ENCODE measurements at places on chromosomes 2 and 18. TPM values are rescaled to one million over a fixed set of nuclear protein-coding genes. Genes with fewer than 3 reads are reported as not detected.

- DNase-seq, result no peak
Measured at GRCh38 chr2:95343429-95344214, 46.5 kb downstream of the KCNIP3 start.

- no peak for DNase-seq
Measured at GRCh38 chr2:10770956-10771750, 41.4 kb downstream of the PDIA6 start.

DNA sequence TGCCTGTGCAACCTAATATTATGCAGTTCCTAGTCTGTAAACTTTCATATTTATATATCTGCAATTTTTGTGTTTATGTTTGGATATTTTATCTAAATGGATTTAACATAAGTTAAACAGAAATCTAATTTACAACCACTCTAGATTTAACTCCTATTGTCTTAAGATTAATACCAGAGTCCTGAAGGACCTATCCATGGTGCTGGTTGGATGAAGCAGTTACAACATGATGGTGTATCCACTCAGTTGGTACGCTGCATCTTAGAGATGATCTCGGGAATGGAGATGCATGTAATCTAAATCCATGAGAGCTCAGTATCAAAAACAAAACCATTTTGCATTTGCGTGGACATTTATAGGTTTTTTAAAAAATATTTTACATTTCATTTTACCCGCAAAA, 745.9 kb upstream of the SLC8A1 start:
- no peak for DNase-seq

- no peak for DNase-seq
Measured at GRCh38 chr2:168684921-168685599, 117.4 kb upstream of the NOSTRIN start.

DNA sequence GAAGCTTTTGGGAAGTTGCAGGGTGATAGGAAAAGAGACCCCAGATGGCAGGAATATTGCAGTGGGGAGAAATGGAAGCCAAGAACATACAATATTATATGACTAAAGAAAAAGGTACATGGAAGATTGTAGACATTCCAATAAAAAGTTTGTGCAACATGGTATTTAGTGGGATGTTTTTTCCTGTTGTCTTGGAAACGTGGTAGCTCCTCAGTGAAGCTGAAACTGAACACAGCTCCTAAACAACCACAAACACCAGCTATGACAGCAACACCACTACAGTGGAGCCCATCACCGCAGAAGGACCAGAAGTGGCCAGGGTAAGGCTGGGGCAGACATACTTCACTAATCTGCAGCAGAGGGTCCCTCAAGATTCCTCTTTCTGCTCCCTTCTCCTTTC, 246.8 kb downstream of the CDH20 start:
- DNase-seq, result no peak

GRCh38 chr2:109352898-109353689, 224.1 kb downstream of the SH3RF3 start:
- no peak for DNase-seq

TET3 gene
- total RNA-seq, result 2.4 TPM

DNA sequence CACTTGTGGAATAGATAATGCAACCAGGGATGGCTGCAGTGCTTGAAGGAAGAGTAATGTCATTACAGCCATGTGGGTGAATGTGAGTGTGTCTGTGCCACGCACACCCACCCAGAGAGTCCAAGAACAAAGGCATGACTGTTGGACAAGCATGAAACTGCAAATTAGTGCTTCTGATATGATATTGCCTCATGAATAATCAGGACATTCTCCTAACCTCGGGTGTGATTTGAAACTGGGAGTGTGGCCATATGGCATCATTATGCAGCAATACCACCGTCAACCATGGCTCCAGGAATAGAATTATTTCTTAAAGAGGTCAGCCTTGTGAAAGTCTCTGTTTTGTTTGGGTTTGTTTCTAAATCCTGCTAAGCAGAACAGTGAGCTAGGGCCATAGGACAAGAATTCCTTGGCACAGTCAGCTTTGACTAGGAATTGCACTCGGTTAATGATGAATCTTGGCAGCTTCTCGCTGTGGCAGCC, 678.0 kb upstream of the RAB6C start:
- DNase-seq, result no peak

DNA sequence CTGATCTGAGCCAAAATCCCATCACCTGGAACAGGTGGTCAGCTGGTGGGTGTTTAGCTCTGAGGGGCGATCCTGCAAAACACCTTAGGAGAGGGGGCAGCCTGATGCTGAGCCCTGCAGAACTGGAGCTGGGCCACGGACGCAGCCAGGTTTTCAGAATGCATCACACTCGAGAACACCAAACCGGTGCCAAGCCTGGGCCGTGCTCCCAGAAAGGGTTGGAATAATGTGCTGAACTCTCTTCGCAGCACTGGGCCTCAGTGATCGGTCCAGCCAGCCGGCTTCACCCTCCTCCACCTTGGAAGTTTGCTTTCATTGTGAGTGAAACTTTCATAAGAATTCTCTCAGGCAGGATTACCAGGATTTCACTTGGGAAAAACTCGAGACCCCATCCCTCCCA, 56.5 kb upstream of the TTC39C start:
- DNase-seq, result peak; percentile 74

DNA sequence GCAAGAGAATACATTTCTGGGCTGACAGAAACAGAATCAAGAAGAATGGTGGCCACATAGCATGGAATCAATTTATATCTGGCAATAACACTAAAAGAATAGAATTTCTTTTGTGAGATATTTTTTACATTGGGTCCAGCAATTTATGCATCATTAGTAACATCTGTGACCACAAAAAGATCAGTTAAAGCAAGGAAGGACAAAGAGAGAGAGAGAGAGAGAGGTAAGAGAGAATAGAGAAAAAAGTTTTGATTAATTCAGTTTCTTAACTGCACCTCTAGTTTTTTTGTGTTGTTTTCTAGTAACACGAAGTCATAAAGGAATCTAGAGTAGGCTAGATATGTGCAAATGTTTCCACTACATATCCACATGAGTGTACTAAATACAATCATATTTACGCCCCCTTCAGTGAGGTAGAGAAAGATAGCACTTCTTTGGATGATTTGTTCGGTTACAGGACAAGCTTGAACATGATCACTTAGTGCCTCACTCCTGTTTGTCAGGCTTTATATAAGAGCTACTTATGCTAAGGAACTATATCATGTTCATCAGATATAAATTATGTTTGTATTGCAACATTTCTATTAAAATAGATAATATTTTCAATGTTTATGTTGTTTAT, 247.4 kb upstream of the COL3A1 start:
- DNase-seq, result no peak

SP9 gene
- not detected for total RNA-seq

- no peak for DNase-seq
Measured at GRCh38 chr2:98476192-98476868, 31.7 kb downstream of the INPP4A start.

MALL gene
- 9.3 TPM for total RNA-seq

DNA sequence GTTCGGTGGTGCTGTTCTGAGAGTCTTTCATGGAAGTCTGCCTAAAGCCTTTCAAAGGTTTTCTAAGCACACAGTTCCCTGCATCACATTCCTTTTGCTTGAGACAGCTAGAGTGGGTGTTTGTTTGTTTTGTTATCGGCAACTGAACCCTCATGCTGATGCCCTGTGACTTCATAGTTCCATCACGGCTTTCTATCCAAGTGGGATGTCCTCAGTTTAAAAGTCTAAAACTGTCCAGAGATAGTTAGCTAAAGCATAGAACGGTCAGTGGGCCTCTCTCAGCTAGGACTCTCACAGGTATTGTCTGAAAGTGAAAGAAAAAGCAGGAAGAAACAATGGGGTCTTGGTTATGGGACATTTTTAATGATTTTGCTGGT, 337.3 kb downstream of the OSR1 start:
- DNase-seq, result no peak

ALLC gene
- total RNA-seq, result not detected

DNA sequence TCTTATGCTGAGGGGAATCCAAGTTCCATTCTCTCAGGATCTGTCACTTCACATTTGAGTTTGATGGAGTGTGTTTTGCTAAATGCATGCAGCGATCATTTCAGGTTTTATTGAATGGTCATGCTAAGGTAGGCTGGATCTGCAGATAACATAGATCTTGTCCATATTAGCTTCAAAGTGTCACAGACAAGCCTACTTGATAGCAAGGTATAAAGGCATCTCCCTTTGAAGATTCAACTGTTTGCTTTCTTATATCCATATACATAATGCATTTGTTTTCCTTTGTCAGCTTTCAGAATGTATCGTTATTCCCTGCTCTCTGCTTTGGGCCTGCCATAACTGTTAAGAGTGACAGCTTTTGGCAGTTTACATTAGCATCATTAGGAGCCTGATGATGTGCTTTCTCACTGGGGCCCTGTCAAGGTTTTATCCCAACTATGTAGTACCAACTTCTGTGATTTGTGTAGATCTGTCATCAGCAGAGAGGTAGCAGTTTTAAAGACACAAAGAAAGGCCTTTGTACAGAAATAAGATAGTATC, 604.3 kb upstream of the CDH7 start:
- no peak for DNase-seq

DNA sequence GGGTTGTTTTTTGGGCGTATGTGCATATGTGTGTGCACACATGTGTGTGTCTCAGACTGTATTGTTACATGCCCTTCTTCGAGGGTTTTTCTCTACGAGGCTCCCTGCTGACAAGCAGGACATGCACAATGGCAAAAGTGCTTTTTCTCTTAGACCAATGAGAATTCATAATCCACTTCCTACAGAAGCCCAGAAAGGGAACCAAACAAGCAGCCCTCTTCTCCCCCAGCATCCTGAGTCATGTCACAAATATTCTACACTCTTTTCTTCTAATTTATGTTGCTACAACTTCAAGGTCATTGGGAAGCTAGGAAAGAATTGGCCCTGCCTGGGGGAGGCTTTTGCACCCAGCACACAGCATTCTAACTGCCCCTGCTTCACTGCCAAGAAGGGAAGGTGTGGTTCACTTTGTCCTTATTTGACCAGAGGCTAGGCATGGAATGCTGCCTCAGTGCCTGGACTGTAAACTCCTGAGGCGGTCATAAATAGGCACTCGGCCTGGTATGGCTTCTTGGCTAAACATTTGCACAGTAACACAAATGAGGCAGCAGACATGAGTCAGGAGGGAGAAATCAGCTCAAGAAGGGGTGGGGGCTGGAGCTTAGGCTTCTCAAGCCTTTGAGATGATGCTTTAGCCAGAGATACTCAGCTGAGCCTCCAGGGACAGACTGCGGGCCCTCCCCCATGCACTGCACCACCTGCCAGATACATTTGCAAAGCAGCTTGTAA, 92.7 kb upstream of the KLF7 start:
- peak; percentile 34 for DNase-seq

DNA sequence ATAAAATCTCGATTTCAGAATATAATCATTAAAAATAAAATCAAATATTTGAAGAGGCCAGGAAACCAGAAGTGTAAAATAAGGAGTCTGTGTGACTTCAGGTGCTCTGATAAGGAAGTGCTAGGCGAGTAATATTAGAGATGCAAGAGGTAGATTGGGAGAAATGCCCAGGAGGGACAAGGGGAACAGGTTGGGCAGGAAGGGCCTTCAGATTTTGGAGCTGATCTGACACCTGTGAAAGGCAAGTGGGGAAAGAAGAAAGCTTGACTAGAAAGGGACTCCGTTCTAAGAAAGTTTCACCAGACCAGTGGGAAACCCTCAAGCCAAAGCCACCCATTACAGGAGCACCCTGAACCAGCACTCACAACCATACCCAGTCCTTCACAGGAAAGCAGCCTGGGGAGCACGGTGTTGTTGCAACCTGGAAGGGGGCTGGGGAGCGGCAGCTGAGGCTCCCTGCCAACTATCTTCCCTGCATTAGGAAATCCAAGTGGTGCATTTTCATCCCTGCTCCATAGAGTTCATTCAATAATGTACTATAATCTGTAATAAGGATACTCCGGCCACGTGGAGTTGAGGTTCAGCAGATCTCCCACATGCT, 57.5 kb upstream of the GREB1L start:
- no peak for DNase-seq

DNA sequence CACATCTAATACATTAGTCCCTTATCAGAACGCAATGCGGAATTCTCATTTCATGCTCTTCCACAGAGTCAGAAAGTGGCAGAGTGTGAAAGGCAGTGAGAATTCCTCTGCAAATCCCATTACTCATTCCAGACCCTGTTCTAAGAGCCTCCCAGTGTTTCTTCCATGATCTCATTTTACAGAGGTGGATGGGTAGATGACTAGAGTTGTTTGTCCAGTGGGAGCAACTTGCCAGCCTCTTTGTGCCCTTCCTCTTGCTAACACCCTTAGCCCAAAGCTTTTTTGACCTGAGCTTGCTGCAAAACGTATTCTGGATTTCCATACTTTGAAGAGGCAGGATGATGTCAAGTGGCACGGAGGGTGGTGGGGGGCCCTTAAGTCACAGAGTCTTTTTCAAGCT, 467.7 kb upstream of the RGPD4 start:
- no peak for DNase-seq

GRCh38 chr2:152762202-152762601, 43.8 kb downstream of the ARL6IP6 start:
- DNase-seq, result no peak

CNGA3 gene
- not detected for total RNA-seq

- no peak for DNase-seq
Measured at GRCh38 chr18:79879566-79879965, 71.9 kb downstream of the SLC66A2 start.

GRCh38 chr2:133477616-133477990, 90.7 kb downstream of the NCKAP5 start:
- no peak for DNase-seq

DNA sequence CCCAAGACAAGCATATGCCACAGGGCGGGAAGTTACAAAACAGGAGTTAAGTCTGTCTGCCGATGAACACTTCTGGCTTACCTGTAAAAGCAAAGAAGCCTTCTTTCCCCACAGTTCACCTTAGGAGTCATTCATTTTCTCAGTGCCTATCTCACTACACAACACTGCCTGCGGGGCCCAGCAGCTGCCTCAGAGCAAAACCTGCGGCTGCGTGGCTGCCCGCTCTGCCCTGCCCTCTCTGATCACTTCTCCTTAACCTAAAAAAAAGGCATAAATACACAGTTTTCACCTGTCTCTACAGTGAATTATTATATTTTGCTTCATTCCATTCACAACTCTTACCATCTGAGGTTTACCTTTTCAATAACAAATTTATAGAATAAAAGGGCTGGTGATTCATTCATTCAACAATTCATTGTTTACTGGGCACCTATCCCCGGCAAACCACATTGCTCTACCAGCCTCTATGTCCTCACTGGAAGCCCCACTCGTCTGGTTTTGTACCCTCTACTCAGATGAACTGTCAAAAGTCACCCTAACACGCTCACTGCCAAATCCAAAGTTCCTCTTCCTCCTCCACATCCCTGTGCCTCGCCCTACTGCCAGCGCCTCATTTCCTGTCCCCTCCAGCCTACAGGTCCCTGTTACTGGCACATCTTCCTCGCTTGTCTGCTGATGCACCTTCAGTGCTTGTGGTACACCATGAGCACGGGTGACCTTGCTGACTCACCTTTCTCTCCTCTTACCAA, 31.4 kb downstream of the AFG3L2 start:
- no peak for DNase-seq

- no peak for DNase-seq
Measured at GRCh38 chr2:182593394-182593975, 122.6 kb upstream of the DNAJC10 start.

- DNase-seq, result no peak
Measured at GRCh38 chr2:119862127-119862889, 102.6 kb downstream of the PTPN4 start.
